ENCODE measurements at places on chromosomes 12 and 14.

- DNase-seq, result no peak
These were observed at the start of gene KRT85 for GRCh38 chr12:52366738-52367485. TSS of gene KRT85 (minus strand) at chr12:52367481. CDS start at chr12:52367405, 76 bp downstream.

- DNase-seq, result no peak
These were observed 251.0 kb upstream of the SFSWAP start for GRCh38 chr12:131459773-131460365.

- no peak for DNase-seq
These were observed 4.5 kb upstream of the HECTD4 start for GRCh38 chr12:112386726-112387125.

- no peak for DNase-seq
These were observed 19.9 kb downstream of the EIF2B2 start for GRCh38 chr14:75022655-75023054.

DNA sequence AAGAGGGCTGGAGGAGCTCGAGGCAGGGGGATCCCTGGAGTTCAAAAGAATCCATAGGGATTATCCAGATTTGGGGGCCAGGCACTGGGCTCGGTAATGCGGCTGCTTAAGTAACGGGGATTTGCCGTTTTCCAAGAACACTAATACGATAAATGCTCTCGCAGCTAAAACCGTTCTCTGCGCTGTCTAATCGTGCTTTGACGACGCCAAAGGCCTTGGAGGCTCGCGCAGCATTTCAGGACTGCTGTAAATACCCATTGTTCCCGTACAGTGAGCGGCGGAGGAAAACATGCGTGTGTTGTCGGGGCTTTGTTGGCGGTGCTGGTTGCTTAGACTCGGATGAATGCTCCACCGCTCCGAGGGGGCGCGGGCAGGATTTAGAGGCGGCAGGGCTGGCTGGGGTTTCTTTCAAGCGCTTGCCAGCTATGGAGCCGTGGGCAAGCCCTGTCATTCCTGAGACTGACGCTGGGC, 26.2 kb downstream of the DIO3 start:
- DNase-seq, result no peak

DNA sequence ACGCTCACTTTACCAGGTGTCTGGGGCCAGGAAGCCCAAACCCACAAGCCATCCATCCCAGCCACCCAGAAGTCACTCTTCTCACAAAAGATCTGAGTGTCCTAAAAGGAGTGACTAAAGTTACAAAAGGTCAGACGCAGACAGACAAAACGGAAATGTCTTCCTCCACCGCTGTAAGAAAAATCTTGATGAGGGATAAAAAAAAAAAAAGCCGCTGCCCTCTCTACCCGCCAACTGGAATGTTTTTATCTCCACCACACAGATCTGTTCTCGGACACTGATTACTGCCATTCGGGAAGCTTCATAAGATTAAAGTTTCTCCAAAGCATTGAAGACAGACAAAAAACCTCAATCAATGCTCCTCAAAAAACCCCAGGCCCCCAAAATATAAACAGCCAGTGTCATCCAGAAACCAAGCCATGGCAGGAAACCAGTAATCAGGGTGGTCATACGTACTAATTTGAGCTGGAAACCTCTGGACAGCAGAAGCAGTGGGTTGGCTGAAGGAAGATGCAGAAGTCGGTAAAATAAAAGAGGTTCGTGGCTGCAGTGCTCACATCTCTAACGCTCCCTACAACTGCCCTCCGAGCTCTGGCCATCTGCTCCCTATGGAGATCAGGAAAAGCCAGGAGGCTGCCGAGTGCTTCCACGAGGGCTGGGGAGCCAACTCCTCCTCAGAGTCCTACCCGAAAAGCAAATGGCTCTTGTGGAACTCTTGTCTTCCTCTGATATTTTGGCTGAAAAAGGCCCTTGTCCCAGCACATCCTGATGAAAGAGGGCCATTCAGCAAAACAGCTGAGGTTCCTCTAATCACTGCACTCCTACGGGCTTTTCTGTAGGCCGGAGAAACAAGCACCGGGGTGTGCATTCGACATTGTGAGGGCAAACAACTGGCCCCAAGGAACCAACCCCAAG, 30.3 kb downstream of the SSH1 start:
- DNase-seq, result no peak

DNA sequence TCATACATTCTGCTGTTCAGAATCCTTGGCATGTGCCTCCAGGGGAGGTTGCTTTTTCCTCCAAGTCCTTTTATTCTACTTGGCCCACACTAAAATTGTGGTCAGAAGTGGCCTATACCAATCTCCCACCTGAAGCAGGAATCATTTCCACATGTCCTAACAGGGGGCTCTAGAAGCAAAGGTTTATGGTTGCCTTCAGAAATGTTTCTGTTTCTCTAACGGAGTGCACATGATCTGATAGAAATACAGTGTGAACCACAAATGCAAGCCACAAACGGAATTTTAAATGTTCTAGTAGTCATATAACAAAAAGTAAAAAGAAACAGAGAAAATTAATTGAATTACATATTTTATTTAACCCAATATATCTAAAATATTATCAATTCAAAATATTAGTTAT, 4.0 kb downstream of the PTGER2 start:
- DNase-seq, result no peak

All from activated naive CD4-positive, alpha-beta T cell treated with anti-CD3 and anti-CD28 coated beads, Interleukin-2, amount 10 ng/mL, durations not matched to agents 7 days and 5 days (primary cell).